ENCODE measurements at places on chromosomes 12 and 14.

DNA sequence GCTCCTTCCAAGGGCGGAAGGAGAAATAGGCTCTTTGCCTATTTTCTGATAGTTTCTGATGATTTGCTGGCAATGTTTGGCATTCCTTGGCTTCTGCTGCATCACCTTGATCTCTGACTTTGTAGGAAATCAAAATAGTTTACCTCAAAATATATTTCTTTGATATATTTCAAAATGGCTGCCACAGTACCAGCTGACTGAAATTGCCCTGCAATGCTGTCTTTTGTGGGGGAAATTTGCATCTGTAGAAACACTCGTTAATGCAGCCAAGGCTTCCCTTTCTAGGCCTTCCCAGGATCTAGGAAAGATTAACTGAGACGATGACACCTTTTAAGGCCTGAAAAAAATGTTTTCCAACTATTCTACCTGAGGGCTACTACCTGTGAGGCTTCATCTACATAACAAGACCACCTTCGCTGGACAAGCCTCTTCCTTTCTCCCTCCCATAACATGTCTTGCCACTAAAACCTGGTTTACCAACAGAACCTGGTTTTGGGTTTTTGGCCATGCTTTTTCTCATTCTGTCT is 212.8 kb upstream of the SSTR1 start:
- DNase-seq = no peak

- no peak for DNase-seq
These were observed 70.0 kb upstream of the DICER1 start for GRCh38 chr14:95227279-95227860.

DNA sequence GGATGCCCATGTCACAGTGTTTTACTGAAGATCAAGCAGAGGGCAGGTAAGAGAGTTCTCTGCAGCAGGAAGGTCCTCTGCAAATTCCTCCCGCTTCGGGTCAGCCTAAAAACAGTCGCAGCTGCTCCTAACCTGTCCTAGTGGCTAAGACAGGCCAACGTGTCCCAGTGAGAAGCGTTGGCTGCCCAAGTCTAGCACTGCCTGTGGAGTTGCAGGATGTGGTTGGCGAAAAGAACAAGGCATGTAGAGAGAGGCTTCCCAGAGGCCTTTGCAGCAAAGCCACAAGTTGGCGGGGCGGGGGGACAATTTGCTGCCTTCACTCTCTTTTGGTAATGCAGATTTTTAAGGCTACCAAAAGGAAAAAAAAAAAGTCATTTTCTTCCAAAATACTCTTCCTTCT is 340.1 kb downstream of the BCL11B start:
- no peak for DNase-seq

DNA sequence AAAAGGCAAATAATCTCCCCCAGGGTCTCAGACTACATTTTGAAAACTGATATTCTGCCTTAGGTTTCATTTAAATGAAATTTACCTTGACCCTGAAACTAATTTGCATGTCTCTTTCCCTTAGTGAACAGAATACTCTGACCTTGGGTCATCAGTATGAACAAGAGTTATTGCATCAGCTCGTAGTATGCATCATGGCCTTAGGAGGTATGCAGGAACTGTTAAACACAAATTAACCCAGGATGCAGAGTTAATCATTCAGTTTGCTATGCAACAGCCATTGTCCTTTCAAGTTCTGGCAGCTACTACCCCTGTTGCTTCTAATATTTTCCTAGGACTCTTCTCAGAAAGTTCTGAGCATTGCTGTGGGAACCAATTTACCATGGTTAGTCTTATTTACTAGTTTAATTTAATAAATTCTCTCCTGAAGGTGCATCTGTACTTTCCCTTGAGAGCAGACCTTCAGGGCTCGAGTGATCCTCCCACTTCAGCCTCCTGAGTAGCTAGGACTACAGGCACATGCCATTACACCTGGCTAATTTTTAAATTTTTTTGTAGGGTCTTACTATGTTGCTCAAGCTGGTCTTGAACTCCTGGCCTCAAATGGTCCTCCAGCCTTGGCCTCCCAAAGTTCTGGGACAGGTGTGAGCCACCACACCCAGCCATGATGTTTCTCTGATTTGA is 126.7 kb downstream of the TTC6 start:
- DNase-seq = no peak

DNA sequence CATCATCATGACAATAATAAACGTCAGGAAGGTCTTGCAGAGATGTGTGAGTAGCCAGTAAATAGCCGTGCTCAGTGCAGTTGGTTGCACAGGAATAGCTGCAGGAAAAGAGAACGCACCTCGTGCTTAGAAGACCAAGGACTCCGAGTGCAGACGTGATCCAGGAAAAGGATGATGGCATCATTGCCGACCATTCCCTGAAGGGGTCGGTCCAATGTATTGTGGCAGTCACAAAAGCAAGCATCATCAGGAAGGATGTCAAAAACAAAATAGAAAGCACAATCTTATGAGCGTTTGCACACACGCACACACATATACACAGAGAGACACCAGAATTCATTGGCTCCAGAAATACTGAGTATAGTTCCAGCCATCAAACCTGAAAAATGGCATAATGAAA is 12.8 kb downstream of the DUSP6 start:
- DNase-seq = no peak

DNA sequence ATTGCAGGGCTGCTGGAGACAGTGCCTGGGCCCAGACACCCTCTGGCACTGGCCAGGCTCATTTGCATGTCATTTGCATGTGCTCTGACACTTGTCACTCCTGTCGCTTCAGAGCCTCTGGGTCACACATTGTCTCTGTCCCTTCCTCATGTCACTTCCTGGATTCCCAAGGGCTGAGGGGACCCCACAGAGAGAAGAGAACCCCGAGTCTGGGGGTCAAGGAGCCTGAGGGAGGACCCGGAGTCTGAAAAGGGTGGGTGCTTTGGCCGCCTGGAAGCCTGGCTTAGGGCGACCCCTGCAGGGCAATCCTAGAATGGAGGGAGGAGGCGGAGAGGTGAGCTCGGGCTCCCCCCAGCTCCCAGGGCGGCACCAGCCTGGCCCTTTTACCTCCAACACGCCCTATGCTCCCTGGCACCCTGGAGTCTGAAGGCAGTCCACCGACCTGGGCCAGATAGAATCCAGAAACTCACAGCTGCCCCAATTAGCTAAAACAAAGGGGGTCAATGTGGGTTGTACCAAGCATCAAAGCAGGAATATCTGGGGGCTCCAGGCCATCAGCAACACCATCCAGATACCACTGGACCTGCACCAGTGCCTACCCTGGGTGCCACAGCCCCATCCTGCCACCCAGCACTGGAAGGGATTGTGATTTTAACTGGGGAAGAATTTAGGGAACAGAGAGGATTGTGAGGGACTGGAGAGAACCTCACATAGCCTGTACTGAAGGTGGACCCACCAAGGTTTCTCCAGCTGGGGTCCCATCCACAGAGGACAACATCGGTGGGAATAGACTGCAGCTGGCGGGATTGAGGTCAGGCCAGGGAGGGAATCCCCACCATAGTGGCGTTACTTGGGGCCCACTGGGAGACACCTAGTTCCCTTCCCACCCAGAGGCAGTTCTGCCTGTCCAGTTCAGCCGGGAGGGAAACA is 21.8 kb upstream of the KRT78 start:
- DNase-seq = no peak

DNA sequence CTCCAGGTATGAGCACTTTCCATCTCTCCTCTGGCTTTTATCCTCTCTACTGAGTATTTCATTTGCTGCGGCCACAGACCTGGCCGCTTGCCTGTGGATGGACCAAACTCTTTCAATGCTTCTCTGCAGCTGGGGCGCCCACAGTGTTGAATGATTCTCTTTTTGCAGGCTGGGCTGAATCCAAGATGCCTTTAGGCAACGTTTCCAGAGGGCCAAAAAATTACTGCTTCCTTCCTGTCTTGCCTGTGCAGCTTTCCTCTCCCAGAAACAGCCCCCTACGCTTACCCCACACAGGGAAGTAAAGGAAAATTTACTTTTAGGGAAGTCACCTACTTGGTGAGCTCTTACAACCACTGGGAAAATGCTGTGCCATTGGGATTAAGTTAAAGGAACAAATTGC is 55.6 kb upstream of the JDP2 start:
- DNase-seq = no peak

- no peak for DNase-seq
These were observed 98.3 kb downstream of the BMP4 start for GRCh38 chr14:53858345-53858684.

GRCh38 chr12:21296348-21296747 is 38.4 kb downstream of the SLCO1A2 start:
- DNase-seq = no peak

GRCh38 chr12:94099632-94100031 is 48.7 kb upstream of the PLXNC1 start:
- no peak for DNase-seq

- no peak for DNase-seq
These were observed 16.1 kb downstream of the PIGH start for GRCh38 chr14:67583711-67584644.

DNA sequence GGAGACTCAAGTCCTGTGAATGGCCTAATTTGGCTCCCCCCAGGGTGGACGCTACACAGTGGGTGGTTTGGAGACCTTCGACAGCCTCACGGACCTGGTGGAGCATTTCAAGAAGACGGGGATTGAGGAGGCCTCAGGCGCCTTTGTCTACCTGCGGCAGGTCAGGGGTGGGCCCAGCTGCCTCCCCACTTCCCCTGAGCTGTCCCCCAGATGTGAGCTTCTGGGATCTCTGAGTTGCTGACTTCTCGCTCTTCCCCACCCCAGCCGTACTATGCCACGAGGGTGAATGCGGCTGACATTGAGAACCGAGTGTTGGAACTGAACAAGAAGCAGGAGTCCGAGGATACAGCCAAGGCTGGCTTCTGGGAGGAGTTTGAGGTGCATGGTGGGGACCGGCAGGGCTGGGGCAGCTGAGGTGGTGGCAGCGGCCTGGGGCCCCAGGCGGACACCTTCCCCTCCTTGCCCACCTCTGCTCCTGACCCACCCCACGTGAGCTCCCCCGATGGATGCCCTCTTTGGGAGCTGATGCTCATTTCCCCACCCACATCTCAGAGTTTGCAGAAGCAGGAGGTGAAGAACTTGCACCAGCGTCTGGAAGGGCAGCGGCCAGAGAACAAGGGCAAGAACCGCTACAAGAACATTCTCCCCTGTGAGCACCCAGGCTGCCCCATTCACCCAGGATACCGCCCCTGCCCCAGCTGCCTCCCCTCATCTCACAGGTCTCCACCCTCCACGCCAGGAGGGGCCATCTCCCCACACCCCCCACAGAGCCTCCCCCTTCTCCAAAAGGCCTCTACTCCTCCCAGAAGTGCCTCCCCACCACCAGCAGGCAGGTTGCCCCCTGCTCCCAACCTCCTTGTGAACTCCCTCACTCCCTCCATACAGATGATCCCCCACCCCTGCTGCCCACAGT is 4.2 kb downstream of the PTPN6 start:
- no peak for DNase-seq

DNA sequence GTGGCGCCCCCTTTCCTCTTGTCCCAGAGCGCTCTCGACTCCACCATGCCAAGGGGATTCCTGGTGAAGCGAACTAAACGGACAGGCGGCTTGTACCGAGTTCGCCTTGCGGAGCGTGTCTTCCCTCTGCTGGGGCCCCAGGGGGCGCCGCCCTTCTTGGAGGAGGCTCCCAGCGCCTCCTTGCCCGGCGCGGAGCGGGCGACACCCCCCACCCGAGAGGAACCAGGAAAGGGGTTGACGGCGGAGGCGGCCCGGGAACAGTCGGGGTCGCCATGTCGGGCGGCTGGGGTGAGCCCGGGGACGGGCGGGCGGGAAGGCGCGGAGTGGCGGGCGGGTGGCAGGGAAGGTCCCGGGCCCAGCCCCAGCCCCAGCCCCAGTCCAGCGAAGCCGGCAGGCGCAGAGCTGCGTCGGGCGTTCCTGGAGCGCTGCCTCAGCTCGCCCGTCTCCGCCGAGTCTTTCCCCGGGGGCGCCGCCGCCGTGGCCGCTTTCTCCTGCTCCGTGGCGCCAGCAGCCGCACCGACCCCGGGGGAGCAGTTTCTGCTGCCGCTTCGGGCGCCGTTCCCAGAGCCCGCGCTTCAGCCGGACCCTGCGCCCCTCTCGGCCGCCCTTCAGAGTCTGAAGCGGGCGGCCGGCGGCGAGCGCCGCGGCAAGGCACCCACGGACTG is 376 bp downstream of the INSM2 start:
- DNase-seq = no peak

- no peak for DNase-seq
These were observed 35.2 kb upstream of the KLRD1 start for GRCh38 chr12:10272467-10272866.

DNA sequence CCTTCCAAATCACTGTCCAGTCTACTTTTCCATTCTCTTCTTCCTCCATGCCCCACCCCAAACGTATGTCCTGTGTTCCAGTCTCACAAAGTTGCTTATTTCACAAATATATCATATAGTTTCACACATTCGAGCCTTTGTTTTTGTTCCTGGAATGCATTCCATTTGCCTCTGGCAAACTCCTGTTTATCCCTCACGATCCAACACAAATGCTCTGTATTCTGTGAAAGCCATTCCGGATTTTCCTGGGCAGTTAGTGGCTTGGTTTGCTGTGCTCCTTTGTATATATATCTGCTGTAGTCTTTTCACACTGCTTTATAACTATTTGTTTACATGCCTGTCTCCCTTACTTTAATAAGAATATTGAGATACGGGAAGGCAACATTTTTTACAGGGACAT is 9.0 kb downstream of the RIC8B start:
- no peak for DNase-seq

DNA sequence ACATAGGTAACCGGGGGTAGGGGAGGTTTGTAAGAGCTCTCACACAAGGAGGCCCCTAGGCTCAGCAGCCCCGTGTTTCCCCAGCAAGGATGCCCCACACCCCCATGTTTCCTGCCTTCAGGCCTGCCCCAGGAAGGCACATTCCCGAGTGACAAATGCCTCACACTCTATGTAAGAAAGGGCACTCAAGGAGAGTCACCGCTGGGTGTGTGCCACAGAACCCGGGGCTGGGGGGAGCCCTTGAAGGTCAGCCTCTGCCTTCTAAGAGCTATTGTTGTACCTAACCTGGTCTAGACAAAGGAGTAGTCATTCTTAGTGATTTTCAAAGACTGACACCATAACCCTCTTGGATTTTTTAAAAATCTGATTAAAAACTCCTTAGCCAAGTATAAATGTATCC is 333.6 kb downstream of the DPF3 start:
- no peak for DNase-seq

DNA sequence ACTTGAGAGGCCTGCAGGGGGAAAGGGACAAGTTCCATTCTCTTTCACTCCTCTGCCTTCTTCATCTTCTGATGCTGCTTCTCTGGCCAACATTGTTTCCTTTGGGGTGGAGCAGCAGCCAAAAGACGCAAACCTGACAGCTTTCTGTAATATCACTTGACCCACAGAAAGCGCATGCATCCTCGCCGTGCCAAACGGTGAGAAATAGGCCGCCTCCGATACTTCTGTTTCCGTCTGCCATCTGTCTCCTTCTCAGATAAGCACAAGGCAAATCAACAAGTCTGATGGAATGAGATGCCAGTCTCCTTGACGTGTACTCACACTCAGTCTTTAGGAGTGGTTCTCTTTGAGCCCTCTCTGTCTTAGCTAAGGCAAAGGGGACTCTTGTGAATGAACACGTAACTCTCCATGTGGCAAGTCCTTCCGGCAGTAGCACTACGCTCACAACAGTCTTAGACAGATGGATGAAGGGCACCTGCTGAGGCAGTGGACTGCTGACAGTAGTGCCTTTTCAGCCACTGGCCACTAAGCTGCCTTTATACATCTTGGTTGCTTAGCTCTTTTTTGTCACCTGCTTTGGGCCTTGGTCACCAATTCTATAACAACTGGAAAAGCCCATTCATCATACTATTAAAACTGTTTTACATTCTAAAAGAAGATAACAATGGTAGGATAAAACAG is 214.1 kb downstream of the FBXL14 start:
- DNase-seq = no peak
